ENCODE measurements at places on chromosomes 5 and 9.

DNA sequence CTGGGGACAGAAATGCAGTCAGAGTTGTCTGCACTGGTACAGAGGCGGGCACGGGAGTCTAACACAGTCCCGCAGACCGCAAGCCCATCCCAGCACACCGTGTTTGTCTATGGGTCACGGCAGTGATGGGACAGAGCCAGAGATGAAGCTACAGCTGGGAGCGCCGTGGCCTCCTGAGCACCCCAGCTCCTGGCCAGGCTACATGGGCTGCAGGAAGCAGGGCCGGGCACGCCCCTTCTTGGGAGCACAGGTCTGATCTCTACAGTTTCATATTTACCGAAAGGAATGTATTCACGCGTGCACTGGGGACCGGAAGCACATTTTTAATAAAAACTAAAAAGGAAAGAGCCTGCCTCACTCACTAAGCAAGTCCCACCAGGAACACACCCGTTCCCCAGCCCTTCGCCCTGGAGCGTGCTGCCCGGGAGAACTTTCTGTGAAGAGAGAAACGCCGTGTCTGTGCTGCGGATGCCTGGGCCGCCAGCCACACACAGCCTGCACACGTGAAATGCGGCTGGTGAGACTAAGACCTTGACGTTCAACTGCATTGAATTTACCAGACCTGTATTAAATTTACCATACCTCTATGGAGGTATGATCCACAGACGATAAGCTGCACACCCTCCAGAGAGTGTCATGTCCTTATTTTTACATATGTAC lies 81.1 kb downstream of the VAV2 start:
- no peak for DNase-seq

DNA sequence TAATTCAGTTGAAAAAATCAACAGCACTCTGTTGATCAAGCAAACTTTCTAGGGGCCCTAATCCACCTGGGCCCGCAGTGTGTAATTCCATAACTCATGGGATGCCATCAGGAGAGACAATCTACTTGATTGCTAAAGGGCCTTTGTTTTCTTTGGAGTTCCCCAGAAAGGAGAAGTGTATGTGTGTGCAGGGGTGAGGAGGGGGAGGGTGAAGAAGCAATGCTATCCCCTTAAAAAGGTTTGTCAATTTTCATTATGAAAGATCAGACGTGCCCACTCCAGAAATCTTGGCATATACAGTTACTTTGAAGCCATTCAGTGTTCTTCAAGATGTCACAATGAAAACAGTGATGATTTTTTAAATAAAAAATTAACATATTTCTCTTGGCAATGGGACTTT lies 6.2 kb downstream of the PARP8 start:
- DNase-seq, result no peak

GRCh38 chr5:93186076-93186682 lies 394.8 kb downstream of the NR2F1-AS1 start:
- no peak for DNase-seq

- no peak for DNase-seq
These were observed 48.6 kb upstream of the RNU6ATAC start for GRCh38 chr9:134212809-134213507.

DNA sequence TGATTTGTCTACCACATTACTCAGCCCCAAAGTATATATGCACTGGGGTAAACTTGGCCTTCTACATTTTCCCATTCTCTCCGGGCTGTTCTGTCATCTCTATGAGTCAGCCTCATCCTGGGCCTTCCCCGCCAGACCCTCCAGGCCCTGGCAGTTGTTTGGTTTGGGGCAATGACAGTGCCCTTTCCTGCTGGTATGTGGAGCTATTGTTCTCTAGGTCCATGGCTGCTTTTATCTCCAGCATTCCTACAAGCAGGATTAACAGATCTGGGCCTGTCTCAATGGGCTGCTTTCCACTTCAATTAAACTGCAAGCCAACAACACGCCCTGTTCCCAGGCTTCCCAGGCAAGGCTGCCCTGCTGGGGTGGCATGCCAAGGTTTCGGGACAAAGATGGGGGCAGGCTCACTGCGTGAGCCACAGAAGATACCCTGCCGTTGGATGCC lies 136.4 kb downstream of the SLIT3 start:
- DNase-seq, result no peak

GRCh38 chr5:99617335-99617734 lies 688.5 kb upstream of the CHD1 start:
- DNase-seq, result no peak
